ENCODE measurements at places on chromosomes 3 and 15. TPM values are rescaled to one million over a fixed set of nuclear protein-coding genes. Genes with fewer than 3 reads are reported as not detected.

- no peaks in the 10 kb centered on the region for H3K4me1 ChIP-seq
- no peak overlapping the region for H3K4me3 ChIP-seq
- no peaks in the 10 kb centered on the region for H3K36me3 ChIP-seq
Measured at GRCh38 chr3:105119801-105120340, 246.8 kb upstream of the ALCAM start.

DNA sequence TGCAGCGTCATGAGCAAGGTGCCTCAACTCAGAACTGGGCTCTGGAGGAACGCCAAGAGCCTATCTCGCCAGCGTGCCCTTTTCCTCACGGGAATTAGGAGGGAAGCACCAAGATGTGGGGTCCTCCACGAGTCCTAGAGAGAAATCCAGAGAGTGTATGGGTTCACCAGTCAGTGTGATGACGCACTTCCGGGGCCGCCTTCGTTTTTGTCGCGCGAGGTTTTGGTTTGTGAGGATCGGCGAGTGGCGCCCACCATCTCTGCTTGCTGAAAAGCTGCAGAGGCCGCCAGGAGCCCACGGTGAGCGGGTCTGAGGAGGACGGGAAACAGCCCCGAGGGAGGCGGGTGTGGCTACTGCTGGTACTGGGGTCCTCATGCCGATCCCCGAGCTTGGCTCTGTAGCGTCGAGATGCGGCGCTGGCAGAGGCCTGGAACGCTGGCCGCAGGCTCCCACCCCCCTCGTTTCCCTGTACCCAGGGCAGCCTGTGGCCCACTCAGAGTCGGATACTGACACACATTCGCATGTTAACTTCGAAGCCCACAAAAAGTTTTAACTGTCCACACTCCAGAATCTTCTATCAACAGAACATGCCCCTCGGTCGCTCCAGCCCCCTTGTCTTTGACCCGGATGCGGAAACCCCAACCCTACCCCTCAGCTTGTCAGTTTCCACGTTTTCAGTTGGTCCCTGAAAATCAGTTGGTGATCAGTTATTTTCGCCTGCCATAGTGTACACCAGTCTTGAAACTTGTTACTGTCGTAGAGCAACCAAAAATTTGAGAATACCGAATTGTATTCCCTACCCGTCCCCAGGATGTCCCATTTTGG is 30.4 kb downstream of the ZNF662 start:
- no peak for DNase-seq
- no peak overlapping the region for H3K27ac ChIP-seq
- no peaks in the 10 kb centered on the region for H3K4me1 ChIP-seq
- H3K36me3 ChIP-seq = no peaks in the 10 kb centered on the region
- H3K4me3 ChIP-seq = no peak overlapping the region
- H3K27me3 ChIP-seq = no peaks in the 10 kb centered on the region

DNA sequence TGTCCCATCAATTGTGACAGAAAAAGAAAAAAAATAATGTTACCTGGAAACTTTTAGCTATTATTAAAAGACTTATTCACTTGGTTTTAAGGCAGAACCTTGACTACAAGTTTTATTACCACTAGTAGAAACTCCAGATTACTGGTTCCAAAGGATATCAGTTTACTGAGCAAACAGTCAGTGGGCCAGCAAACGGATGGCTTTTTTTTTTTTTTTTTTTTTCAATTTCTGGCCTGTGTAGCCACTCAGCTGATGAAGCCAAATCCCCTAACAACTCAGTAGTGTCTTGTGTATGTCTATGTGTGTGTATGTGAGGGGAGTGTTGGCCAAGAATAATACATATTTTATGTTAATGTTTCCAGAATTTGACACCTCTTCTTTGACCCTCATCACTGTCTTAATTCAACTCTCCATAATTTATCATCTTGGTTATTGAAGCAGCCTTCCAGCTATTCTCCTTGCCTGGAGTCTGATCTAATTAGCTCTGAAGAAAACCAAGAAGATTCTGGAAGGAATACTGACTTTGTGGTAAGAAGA is 724.9 kb downstream of the NSUN3 start:
- H3K36me3 ChIP-seq = no peaks in the 10 kb centered on the region
- no peak overlapping the region for H3K27ac ChIP-seq
- no peak overlapping the region for H3K4me3 ChIP-seq
- no peak for DNase-seq
- no peaks in the 10 kb centered on the region for H3K27me3 ChIP-seq

Gene CKMT1B
- 24.4 TPM for total RNA-seq

DNA sequence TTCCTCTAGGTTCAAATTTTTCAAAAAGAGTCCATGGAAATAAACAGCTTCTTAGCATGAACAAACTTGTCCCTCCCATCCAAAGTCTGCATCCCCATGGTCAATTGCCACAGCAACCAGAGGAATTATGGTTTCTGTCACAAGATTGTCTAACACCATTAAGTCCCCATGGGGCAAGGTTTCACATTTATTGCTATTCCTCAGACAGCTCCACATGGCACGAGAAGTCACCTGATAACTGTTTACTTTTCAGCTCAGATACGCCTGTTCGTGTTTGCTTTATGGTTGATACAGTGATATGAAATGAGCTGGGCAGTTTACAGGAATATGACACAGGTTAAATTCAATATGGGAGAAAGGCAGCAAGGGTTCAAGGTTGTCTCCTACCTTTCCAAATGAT is 37.9 kb upstream of the MUC13 start:
- H3K4me1 ChIP-seq = no peaks in the 10 kb centered on the region
- no peak overlapping the region for H3K27ac ChIP-seq
- no peak overlapping the region for H3K4me3 ChIP-seq
- no peaks in the 10 kb centered on the region for H3K27me3 ChIP-seq
- H3K36me3 ChIP-seq = no peaks in the 10 kb centered on the region

Gene PEX5L
- not detected for total RNA-seq

- H3K36me3 ChIP-seq = no peaks in the 10 kb centered on the region
- no peak overlapping the region for H3K27ac ChIP-seq
- H3K4me3 ChIP-seq = no peak overlapping the region
- no peak for DNase-seq
Measured at GRCh38 chr3:105800320-105800719, 68.5 kb downstream of the CBLB start.

Gene CIP2A
- 41.6 TPM for total RNA-seq

Measured in HCT116 (cell line).